ENCODE measurements at places on chromosomes 5 and 9.

DNA sequence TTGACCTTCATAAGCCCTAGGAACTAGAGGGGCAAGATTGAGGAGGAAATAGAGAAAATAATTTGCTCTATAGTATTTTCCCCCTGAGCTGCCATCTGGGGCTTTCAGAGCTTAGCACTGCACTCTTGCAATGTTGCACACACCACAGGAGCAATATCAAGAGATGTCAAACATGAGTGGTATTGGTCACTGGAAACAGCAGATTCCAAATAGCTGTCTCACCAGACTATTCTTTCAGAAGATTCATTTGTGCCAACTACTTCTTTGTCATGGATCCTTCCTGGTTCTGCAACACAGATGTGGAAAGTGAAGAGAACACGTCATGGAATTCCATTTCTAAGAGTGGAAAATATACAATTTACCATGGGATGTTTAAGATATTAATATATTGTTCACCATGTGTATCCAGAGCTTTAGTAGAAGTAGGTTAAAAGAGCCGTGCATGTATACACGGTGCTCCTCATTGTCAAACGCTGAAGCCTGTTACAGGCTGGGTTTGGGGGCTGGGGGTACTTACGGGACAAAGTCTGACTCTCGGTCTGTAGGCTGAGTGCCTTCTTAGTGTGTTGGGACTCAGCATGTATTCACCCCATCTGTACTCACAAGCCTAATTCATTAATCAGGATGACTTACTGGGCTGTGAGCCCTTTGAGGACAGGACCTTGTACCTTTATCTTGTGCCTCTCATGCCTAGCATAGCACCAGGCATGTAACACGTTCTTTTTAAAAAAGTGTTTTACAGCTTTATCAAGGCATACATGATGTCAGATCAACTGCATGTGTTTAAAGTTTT lies 31.4 kb upstream of the GDNF start:
- DNase-seq, result no peak

DNA sequence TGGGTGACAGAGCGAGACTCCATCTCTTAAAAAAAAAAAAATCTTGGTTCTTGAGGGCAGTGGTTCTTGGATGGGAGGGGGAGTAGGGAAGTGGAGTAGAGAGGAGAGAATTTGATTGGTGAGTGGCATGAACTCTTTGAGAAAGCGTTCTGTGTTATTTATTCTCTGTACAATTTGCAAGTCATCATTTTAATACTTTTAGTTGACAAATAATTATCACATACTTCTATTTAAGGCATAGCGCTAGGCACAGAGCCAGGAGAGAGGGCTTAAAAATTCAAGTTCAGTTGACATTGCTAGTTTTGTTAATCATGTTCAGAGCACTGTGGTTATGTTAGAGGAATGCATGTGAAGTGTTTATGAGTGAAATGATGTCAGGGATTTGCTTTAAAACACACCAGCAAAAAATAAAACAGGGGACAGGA lies 24.6 kb downstream of the HSDL2 start:
- DNase-seq, result no peak

- no peak for DNase-seq
These were observed 141.4 kb downstream of the LRRC70 start for GRCh38 chr5:62720031-62720441.

DNA sequence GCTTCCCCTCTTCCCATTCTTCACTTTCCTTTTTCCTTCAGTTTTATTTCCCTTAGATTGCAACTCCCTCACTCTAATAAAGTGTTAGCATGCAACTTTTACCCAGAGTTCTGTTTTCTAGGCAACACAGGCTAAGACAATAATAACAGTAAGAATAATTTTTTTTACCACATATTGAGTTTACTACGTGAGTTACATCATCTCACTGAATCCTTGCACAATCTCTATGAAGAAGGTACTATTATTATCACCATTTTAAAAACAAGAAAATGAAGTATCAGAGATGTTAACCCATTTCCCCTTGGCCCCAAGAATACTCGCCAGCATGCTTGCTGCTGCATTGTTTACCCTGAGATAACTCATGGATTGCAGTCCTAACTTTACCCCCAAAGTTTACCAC lies 53.7 kb upstream of the SMIM32 start:
- DNase-seq, result no peak

GRCh38 chr5:139696894-139697658 lies 48.9 kb downstream of the CXXC5 start:
- peak; percentile 19 for DNase-seq

GRCh38 chr9:34179213-34180136 lies 632 bp downstream of the UBAP1 start:
- DNase-seq, result peak; percentile 73

DNA sequence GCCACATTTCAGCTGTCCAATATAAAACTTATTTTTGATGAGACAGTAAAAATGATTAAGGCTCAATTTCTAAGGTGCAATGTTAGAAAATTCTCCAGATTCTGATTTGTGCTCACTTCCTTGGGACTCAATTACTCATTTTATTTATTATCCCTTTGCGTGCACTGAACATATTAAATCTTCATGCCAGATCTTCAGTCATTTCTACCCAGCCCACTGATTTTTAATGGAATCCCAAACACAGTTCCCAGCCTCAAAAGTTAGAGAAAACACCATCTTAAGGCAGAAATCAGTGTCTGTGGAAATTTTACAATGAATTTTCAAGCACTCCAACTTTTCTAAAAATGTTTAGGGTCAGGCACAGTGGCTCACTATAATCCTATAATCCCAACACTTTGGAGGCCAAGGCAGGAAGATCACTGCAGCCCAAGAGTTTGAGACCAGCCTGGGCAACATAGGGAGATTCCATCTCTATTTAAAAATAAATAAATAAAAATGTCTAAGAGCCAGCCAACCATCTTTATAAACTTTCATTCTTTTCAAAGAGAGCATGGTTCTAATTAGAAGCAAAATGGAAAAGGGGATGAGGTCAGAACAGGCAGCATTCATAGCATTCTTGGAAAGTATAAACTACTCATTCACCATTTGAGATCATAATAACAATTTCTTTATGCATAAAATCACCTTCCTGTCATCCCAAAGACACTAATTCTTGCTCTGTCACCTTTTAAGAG lies 53.7 kb downstream of the TLE1 start:
- DNase-seq, result no peak

DNA sequence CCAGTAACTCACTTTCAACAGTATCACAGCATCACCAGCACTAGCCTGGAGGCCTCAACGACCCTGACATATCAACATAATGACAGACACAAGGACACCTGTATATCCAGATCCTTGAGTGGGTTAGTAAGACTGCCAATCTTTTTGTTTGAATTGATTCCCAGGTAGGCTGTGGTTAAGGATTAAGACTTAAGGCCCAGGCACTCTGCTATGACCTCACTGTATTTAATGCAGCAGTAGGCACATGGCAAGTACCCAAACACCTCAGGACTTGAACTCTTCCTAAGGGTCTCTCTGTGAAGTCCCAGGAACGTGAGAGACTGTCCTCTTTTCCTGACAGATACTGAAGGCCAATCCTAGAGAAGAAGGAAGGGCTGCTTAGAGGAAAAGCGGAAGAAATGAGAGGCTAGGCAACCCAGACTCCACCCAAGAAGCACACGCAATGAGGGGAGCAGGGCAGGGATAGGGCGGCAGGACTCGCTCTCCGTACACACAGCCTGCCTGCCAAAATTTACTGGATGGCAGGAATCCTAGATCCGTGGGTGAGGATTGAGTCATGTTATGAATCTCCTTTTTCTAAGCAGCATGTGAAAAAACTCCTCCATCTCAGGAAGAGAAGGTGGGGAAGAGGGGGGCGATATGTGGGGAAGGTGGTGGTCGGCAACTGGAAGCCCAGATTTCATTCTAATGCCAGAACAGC lies 93.4 kb downstream of the SIL1 start:
- no peak for DNase-seq

- DNase-seq, result no peak
These were observed 8.5 kb downstream of the CHSY3 start for GRCh38 chr5:129912601-129913255.

DNA sequence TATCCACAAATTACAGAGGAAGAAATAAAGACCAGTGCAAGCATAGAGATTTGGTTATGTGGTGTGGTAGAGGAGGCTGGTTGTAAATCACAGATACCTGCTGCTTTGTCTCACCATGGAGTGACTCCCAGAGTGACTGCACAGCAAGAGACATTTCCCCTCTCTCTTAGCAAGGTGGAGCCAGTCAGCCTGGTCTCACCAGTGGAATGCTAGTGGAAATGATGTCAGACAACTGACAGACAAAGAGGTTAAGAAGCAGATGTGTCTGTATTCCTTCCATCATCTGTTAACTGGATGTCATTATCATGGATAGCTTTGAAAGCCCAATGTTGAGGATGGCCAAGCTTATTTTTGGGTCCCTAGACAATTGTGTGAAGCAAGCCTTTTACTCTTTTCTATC lies 509.4 kb upstream of the SEMA6A start:
- no peak for DNase-seq

- DNase-seq, result no peak
These were observed 319.1 kb downstream of the NTRK2 start for GRCh38 chr9:84988621-84989020.

DNA sequence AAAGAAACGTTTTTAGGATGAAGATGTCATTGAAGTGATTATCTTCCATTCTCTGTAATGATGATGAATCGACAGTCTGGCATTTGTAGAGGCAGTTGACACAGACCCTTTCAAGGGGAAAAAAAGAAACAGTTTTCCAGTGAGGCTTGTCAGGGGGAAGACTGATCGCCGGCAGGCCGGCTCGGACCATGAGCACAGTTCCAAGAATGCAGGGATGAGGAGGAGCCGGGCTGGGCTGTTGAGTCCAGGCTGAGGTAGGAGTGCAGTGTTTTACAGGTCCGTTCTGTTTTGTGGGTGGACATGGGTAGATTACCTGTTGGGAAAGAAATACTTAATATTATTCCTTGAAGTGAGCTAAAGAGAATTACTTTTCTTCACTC lies 194.6 kb downstream of the AOPEP start:
- peak; percentile 43 for DNase-seq

- no peak for DNase-seq
These were observed 24.7 kb upstream of the STX17 start for GRCh38 chr9:99881769-99882168.

DNA sequence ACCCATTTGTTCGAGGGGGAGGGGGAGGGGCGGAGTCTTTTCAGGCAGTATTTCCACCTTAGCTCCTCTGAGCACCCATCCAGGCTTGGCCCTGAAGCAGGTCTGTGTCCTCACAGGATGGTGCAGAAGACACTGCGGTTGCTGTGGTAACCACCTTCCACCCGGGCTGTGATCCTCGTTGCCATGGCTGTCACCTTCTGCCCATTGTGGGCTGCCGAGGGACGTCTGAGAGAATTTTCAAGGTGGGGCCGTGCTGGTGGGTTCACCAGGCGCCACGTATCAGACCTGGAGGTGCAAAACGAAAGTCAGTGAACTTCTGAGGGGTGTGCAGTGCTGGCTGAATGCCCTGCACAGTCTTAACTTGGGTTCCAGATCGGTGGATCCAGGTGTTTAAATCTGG lies 26.7 kb downstream of the POLR1E start:
- no peak for DNase-seq

- no peak for DNase-seq
These were observed 49.0 kb downstream of the NPR3 start for GRCh38 chr5:32760091-32760509.

DNA sequence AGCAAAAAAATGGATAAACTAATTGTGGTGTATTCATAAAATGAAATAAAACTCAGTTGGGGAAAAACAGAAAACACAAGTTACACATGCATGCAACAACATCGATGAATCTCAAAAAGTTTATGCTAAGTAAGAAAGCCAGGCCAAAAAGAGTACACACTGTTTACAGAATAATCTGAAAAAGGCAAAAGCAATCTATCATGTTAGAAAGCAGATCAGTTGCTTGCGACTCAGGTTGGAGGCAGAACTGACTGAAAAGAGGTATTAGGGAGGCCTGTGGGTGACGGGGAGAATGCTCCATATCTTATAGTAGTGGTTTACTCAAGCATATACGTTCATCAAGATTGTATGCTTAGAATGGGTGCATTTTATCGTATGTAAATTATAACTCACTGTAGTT lies 119.2 kb downstream of the ARRDC3 start:
- DNase-seq, result no peak

- no peak for DNase-seq
These were observed 168.5 kb downstream of the OLFM1 start for GRCh38 chr9:135255841-135256580.

GRCh38 chr5:141914199-141914743 lies 9.4 kb upstream of the DELE1 start:
- DNase-seq, result peak; percentile 21

- DNase-seq, result no peak
These were observed 1.8 kb downstream of the RALGDS start for GRCh38 chr9:133119103-133119845.

DNA sequence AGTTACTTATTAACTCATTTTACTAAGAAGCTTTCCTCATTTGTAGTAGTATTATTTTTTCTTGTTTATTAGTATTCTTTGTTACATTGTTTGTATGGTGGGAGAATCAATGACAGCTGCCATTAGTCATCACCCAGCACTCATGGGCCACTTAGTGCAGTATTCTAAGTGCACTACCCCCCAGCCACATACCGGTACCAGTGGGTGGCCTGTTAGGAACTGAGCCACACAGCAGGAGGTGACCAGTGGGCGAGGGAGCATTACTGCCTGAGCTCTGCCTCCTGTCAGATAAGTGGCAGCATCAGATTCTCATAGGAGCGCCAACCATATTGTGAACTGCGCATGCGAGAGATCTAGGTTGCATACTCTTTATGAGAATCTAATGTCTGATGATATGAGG lies 24.2 kb upstream of the CAMLG start:
- DNase-seq, result no peak

DNA sequence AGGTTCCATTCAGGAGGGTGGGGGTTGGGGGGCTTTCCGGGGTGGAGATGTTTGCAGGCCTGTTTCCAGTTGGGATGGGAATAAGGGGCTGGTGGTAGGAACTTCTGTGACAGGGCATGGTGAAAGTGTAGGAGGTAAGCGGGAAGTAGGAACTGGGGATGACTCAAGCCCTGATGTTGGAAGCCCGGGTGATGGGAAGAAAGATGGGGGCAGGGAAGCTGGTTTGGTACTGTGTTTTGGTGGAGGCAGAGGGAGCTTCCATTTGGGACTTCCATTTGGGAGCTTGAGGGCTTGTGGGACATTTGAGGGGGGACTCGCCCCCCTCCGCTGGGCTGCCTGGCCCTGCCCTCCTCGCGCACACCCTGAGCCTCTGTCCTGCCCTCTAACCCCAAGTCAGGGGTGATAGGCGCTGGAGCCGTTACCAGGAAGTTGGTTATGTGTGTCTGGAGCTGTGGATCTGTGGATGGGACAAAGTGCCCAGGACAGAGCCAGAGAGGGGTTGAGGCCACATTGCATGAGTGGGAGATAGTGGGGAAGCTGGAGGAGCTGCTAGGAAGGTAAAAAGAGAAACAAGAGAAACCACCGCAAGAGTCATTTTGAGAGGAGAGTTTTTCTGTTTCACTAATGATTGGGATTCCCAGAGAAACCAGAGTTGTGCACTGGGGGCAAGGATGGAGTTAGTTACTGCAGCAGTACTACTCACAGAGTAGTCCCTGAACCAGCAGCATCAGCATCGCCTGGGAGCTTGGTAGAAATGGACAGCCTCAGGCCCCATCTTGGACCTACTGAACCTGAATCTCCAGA lies 6.6 kb downstream of the RGS14 start:
- DNase-seq, result no peak

Measured in NCI-H2227 treated with DMSO at 0.1 percent for 48 hours (cell line).